ENCODE measurements at places on chromosomes 11 and 22.

DNA sequence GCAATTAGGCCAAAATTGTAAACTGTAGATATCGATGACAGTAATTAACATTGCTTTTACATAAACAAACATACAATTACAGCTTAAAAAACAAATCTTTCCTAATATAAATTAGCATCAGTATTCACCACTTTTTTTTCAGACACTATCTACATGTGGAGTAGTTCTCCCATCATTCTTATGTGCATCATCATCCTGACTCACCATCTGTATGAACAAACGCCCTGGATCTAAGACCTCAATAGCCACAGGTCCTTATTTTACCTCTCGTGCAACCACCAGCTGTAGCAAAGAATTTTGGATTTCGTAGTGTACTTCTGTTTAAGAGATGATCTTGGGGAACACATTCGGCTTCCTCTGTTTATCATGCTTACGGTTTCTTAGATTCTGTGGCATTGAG lies 551.9 kb upstream of the KIRREL3 start:
- DNase-seq: no peak

GRCh38 chr11:86918973-86919372 lies 36.2 kb downstream of the FZD4 start:
- DNase-seq: no peak

- DNase-seq: no peak
Measured at GRCh38 chr11:46521961-46522681, 71.7 kb downstream of the AMBRA1 start.

- DNase-seq: no peak
Measured at GRCh38 chr22:30280505-30280904, 8.8 kb downstream of the CASTOR1 start.

Measured in SJSA1 (cell line).